Mucosa of descending colon (tissue), 3 donors: ENCODE measurements at places on chromosomes 16 and 17.

- no peak for DNase-seq
Observed at GRCh38 chr16:48454051-48454450, 68.8 kb upstream of the SIAH1 start.

DNA sequence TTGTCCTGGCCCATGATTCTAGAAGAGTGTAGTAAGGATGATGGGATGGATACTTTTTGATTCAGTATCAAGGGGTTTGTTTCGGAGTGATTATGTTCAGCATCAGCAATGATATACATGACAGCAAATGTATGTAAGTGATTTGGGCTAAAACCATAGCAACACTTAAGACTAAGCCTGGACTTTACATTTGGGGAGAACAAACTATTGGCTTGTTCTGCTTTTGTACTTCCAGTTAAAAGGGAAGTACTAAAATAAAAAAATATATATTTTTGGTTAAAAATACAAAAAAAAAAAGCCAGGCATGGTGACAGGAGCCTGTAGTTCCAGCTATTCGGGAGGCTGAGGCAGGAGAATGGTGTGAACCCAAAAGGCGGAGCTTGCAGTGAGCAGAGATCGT lies 20.5 kb upstream of the DHX8 start:
- DNase-seq = no peak

DNA sequence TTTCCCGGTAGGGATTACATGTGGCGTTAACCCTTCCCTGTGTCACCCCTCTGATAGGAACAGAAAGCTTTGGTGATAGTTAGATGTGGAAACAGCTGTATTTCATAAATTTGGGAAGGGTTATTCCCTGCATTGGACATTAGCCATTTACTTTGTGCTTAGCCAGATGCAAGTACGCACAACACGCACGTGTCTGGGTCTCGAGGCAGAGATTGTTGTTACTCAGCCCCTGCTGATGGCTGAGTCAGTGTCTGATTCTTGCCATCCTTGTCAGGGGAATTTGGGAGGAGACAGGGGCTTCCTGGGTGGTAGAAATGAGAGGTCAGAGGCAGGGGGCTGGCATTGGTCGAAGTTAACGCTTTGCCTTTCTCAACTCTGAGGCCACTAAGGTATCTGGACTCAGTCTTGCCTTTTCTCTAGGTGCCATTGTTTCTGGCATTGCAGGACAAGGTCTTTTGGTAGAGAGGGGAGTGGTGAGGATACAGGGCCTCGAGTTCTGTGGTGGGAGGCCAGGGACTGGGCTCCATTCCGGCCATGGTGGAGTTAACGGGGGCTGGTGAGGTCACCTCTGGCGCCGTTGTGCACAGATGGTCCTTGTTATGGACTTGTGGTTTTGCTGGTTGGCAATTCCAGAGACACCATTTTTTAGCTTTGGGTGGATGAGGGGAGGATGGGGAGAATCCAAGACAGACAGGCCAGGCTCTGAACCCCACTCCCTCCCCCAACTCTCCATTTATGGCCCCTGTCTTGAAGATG lies 8.2 kb downstream of the MMP2 start:
- no peak for DNase-seq

DNA sequence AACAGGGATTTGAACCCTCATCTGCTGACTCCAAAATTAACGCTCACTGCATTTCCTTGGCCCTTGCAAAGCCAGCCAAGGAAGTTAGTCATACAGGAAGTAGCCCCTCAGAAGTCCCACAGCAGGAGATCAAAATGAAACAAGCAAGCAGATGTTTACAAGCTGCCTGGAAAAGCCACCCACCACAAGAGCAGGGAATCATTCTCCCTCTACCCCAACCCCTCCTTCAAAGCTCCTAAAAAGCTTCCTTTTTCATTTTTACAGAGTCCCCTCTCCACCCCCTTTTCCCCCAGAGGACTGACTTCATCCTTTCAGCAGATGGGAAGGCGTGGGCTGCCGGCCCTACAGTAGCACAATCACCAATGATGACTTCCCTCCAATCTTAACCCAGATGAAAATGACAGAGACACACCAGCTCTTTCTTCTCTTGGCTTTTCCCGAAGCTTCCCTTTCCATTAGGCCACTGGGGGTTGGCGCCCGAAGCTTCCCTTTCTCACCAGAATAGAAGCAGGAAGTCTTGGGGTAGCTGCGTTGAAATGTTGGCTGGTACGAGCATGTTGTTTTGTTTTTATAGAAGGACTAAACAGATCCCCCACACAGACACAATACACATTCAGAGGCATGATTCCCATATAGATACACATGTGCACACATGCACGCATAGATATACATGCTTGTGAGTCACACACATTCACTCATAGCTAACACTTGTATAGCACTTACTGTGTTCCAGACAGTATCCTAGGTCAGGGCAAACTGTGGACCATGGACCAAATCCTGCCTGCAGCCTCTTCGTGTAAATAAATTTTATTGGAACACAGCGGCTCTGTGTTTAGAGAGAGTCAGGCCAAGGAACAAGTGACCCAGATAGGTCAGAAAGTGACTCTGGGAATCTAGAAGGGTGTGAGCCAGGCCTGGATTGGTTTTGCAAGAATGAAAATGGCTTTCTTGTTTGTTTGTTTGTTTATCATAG lies 17.4 kb downstream of the ITPRIPL2 start:
- DNase-seq = no peak

DNA sequence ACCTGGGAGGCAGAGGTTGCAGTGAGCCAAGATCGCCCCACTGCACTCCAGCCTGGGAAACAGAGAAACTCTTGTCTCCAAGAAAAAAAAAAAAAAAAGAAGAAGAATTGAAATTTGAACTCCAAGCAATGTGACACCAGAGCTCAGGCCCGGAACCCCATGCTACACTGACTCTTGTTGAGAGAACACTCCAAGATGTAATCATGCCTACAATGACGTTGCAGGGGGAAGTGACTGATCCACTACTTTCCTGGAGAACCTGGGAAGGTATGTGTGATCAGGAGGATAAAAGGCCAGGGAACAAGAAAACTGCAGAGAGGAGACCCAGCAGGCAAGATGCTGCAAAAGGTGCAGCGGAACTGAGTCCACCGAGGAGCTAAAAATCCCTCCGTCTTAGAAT lies 57.9 kb downstream of the ADCY9 start:
- DNase-seq = no peak

DNA sequence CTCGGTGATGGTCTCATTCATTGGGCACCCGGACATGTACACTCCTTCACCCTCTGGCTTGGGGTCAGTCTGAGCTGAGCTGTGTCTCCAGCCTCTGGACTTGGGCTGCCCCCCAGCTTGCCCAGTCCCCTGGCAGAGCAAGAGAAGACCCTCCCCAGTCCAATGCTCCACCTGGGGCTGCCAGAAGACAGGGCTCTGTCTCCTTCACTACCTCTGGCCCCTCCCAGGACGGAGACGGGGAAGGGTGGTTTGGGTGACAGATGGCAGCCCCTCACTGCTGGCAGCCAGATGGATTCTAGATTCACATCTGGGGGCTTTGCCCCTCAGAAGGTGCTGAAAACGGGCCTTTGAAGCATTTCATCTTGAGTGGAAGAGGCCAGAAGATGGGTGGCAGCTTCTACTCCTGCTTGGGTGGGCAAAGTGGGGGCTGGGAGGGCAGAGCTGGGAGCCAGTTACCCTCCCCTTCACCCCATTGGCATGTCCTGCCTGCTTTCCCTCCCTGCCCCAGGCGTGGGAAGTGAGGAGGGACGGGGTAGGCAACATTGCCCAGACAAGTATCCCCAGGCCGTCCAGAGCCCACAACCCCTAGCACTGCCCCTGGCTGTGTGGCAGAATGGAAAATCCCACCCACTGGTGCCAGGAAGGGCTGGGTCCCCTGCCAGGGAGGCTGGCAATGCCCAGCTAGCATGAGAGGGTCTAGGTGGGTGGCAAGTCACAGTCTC lies 13.9 kb downstream of the NGFR start:
- no peak for DNase-seq

- no peak for DNase-seq
Observed at GRCh38 chr17:62045109-62045508, 20.0 kb downstream of the MED13 start.

GRCh38 chr17:49640556-49640955 lies 37.3 kb downstream of the SPOP start:
- DNase-seq = no peak

DNA sequence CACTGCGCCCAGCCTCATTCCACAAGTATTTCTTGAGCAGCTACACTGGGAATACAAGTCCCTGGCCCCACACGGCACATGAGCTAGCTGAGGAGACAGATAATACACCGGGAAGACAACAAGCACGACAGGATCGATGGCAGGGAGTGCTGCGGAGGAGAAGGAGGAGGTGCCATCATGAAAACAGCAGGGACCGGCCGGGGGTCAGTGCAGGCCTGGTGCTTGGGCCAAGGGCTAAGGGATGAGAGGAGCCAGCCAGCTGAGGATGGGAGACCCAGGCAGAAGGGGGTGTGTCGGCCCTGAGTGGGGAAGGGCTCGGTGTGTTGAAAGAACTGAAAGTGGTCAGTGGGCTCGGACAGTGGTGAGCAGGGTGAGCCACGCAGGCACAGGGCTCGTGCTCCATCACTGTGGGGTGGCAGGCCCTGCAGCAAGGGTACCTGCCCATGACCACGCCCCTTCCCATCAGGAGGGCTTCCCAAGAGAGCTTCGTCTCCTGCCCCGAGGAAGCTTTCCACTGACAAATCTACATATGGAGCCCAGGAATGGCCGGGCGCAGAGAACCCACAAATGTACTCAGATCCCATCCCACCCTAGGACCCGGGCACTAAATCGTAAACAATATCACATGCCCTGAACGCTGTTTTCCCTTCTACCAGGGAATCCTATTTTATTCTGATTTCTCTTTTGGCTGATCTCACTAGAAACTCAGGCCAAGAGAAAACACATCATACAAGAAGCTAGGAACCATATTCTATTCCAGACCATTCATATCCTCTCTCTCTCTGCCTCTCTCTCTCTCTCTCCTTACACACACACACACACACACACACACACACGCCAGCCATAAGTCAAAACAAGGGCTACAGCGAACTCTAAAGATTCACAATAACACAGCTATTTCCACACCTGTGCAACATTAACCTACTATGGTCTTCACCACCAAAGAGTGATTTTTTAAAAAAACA lies 50.7 kb upstream of the TNRC6C start:
- no peak for DNase-seq

- DNase-seq = no peak
Observed at GRCh38 chr16:81928975-81929374, 82.3 kb downstream of the SDR42E1 start.

- peak; percentile 59 for DNase-seq
Observed at GRCh38 chr17:13337864-13338371, 263.8 kb downstream of the HS3ST3A1 start.

DNA sequence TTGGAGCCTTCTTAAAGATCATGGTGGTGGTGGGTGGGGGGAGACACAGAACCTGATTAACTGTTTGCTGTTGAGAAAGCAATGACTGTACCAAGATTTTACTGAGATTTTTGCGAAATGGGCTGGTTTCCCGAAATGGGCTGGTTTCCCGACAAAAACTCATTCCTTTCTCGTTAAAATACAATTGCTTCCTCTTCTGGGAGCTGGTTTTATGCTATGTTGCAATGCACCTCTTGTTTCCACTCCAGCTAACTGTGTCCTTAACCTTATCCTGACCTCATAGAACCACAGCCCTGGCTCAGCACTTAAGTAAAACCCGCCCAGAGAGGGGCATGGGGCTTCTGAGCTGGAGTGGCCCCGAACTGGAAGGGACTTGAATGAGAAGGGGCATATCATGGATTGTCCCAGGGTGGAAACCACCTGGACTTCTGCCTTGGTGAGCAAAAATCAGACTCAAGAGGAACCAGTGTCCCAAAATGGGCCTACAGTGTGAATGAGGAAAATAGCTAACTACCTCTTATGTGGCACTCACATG lies 20.9 kb downstream of the FAM20A start:
- no peak for DNase-seq

DNA sequence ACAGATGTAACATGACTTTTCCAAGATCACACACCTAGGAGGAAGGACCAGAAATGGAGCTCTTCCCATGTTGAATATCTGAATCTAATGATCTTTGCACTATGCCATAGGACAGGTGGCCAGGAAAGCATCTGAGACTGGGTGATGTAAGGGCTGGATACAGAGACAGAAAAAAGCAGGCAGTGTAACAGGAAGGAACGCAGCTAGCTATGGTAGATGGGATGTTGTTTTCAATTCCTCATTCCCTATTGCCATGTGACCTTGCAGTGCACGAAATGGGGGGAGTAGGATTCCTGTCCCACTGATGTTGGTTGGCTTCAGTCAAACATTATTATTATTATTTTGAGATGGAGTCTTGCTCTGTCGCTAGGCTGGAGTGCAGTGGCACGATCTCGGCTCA lies 3.7 kb upstream of the NPIPB15 start:
- DNase-seq = no peak

DNA sequence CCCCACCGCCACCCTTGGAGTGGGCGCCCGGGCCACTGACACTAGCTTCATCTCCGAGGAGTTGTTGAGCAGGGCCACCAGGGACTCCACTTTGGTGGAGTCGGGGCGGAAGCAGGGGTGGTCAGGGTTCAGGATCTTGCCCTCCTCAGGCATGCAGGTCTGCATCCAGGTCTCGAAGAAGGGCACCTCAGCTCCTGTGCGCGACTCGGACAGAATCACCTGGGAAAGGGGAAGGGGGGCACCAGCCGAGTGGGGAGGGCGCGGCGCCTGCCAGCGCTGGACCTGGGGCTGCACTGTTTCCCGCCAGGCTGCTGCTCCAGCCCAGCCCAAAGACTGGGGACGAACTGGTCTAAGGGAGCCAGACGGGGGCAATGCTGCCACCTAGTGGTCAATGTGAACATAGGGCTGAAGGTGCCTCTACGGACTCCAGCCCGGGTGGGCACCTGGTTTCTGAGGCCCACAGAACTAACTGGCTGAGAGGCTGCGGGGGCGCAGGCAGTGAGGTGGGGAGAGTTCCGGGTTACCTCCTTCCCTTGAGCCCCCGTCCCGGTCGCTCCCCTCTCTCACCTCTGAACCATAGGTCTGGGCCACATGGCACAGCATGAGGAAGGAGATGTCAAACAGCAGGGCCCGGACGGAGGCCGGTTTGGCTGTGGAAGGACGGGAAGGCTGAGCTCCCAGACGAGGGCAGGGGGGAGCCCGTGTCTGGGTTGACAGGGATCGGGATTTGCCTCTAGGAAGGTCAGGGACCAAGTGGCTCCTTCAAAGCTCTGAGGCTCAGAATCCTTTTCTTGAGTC lies 11.8 kb downstream of the CSF3 start:
- DNase-seq = peak; percentile 85

DNA sequence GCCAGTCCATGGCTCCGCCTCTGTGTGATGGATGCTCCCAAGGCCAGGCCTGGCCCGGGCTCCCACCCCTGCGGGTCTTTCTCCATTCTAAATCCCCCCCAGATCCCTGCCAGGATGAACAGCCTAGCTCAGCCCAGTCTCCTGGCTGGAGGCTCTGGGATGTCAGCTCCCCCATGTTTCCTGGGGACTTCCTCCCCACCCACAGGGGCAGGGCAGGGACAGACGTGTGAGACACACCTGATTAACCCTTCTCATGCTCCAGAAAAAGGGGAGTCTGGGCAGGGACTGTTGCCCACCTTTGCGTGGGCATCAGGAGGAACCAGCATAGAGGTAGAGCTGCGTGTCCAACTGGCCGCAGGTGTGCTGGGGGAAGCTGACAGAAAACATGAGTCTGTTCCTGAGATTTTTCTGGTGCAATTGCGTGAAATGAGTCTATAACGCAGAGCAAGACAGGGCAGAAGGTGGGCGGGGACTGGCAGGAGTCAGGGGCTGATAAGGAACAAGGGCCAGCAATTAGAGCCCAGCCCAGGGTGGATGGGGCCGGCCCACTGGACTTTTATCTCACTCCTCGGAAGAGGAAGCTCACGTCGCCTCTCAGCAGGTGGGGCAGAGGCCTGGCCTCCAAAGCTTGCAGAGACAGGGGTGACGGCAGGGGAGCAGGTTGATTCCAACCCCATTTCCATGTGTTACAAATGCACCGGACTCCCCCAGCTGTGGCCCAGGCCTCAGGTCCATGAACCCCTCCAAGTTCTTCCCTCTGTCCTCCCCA lies 238.2 kb downstream of the RBFOX3 start:
- DNase-seq = peak; percentile 86
